ENCODE measurements at places on chromosomes 13 and 19. TPM values are rescaled to one million over a fixed set of nuclear protein-coding genes. Genes with fewer than 3 reads are reported as not detected.

The SH2D3A gene
- not detected for total RNA-seq

The SERTAD1 gene
- 13.8 TPM for total RNA-seq

The TPTE2 gene
- not detected for total RNA-seq

The UBE2S gene
- total RNA-seq, result 71.1 TPM

The TCF3 gene
- total RNA-seq, result 189 TPM

The TSHZ3 gene
- 11.9 TPM for total RNA-seq

The NXNL1 gene
- total RNA-seq, result not detected

The PSG11 gene
- not detected for total RNA-seq
